Smooth muscle cell of the brain vasculature (primary cell): ENCODE measurements at places on chromosomes 4 and X.

DNA sequence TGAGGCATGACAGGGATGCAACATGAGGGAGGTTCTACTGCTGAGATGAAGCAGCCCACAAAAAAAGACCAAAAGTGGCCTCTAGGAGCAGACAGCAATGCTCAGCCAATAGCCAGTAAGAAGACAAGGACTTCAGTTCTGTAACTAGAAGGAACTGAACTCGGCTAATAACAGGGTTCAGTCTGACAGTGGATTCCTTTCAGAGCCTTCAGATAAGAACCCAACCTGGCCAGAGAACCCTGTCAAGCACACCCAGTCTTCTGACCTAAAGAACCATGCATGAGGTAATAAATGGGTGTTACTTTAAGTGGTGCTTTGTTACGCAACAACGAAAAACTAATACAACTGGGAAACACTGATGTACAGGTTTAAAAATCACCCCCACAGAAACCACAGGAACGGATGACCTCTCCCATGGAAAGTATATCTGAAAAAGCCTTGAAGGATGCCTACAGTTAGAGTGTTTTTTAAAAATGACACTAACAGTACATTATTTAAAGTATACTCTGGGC lies 94.6 kb downstream of the PAPSS1 start:
- no peak for DNase-seq

DNA sequence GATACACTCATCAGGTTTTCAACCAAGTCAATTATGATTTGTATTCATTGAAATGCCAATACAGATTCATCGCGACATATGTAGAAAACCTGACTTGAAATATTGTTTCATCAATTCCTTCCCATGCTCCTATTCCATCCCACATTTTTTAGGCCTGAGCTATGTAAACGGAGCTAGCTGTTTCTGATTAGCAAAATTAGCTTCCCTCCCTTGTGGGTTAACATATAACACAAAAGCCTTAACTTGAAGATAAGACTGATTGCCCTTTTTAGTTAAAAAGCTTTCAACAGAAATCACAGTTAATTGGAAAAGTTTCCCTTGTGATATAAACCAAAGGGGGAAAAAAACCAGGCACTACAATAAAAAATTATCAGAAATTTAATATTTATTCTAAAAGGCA lies 32.8 kb upstream of the DCLK2 start:
- no peak for DNase-seq

DNA sequence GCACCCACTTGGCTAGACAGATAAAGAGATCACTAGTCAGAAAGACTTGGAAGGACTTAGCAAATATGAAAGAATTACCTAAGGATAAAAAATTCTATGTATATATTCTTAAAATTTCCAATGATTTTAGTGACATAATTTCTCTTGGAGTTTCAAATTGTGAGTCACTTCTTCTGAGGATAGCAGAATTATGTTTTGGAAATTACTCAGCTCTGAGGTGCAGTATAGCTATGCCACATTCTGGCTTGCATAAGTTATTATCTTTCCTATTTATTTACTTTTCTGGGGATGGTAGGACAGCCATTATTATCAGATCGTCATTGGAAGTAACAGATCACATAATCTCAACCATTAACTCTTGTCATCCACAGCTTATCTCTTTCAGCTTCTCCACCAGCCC lies 853.5 kb downstream of the TRIML1 start:
- no peak for DNase-seq

- DNase-seq: no peak
Observed at GRCh38 chr4:48538358-48538757, 48.3 kb downstream of the ZAR1 start.

GRCh38 chrX:11755724-11756123 lies 2.3 kb upstream of the MSL3 start:
- no peak for DNase-seq

DNA sequence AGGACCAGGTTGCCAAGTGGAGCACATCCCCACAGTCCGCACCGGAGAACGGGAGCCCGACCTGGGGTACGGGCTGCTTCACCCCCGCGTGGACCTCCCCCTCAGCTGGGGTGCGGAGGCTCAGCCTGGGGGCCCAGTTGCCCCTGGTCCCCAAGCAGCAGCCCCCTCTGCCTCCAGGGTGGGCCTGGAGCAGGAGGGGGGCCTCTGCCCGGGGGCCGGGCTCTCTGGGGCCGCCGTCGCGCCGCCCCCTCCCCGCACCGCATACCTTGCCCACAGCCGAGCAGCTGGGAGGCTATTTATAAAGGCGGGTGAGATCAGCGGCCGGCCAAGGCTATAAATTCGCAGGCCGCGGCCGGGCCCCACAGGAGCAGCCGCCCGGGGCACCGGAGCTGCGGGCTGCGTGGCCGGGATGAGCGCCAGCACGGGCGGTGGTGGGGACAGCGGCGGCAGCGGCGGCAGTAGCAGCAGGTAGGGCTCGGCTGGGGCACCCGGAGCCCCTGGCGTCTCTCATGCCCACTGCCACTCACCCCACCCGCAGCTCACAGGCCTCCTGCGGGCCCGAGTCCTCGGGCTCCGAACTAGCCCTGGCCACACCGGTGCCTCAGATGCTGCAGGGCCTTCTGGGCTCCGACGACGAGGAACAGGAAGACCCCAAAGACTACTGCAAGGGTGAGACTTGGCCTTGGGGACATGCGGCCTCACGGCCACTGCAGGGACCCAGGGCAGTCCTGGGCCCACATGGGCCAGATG lies at the start of gene SRPK3:
Gene SRPK3, plus strand, starts transcription at position 364 of the 750 bp plus-strand sequence. Its CDS starts 46 bp downstream, at position 410.
- no peak for DNase-seq

DNA sequence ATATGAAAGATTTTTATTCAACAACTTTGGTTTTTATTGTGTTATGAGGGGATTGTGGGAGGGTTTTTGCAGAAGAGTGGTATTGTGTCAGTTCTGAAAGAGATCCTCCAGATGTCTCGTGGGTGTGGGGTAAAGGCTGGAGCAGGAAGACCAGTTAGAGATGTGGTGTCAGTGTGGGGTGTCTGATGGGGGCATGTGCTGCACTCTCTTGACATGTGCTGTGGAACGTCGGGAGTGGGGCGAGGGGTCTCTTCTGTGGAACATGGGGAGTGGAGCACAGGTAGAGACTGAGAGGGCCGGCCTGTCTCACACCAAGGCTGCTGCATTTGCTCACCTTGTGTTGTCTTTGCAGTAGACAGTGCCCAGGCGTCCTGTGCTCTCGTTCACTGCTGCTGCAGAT lies 37.6 kb downstream of the FAM193A start:
- no peak for DNase-seq

- DNase-seq: no peak
Observed at GRCh38 chr4:4820261-4820660, 39.2 kb upstream of the MSX1 start.

DNA sequence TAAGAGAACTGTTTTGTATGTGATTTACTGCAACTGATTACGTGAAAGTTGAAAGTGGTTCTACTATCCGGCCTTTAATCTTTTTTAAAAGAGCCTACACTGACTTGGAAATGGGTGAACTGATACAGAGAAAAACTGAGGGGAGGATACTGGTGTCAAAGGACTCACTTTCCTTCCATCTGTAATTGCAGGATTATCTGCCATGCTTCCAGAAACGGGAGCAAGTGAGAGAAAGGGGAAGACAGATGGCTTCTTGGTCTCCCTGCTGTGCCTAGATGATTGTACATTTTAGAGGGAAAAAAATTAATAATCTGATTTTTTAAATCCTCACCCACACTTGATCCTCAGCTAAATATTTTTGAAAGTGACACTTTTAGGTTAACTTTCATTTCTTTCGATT lies 88.3 kb upstream of the GRID2 start:
- DNase-seq: no peak

DNA sequence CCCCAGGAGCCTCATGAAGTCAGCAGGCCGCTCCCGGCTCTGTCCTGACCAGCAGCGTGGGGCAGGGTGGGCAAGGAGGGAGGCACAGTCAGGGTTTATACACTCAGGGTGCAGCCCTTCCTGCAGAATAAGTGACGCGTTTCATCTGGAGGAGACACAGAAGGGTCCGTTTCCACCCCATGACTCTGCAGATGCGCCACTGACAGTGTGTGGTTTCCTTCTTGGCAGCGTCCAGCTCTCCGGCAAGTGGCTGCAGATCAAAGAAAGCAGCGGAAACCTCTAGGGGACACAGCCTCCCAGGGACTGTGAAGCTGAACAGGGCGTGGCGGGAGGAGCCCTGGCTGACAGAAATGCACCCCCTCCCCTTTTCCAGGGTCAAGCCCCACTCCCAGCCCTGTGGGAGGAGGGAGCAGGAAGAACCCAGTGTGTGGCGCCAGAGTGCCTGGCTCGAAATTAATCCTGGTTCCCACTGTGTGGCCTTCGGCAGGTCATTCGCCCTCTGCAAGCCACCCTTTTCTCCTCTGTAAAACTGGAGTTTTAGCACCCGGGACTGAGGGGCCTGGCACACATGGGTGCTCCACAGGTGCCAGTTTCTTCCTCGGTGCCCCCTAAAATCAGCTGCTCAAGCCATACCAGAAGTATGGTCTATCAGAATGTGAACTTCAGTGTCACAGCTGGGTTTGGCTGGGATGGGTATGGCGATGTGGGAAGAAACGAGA lies 17.3 kb upstream of the TBC1D14 start:
- DNase-seq: no peak

DNA sequence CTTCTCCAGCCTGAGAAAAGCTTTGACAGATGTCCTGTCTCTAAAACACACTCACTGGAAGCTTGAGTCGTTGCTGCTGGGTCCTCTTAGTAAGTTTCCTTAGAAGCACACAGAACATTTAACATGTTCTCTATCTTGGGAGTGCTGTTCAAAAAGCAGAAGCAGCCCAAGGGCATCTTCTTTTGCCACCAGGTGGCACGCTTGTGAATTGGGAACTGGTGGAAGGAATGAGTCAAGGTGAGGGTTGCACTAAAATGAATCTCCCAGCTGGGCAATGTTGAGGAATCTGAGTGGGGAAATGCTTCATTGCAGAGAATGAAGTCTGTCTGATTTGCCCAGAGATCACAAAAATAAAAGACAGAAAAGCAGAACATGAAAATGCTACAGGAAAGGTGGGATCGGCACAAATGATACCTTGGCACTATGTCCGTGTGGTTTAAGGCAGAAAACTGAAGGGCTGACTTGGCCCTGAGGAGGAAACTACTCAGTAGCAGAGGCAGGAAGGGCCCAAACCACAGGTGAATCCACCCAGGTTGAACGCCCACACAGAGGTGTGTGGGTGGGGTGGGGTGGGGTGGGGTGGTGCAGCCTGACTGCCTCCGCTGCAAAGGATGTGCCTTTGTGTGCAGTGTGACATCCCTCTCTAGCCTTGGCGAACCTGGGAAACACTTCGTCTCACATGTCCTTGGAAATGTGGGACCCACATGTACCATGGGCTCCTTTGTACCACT lies 26.0 kb downstream of the KIT start:
- no peak for DNase-seq
